MG63 (cell line): ENCODE measurements at places on chromosomes 12 and 14. TPM values are rescaled to one million over a fixed set of nuclear protein-coding genes. Genes with fewer than 3 reads are reported as not detected.

- no peak for DNase-seq
Observed at GRCh38 chr12:28086521-28087155, 103.6 kb upstream of the CCDC91 start.

Gene CLEC4A
- not detected in 2 replicates for total RNA-seq

Gene SRGAP1
- 0.81 and 0.99 TPM in 2 replicates for total RNA-seq

GRCh38 chr14:94970941-94971730, 186.2 kb downstream of the DICER1 start:
- no peak for DNase-seq

- DNase-seq = peak; percentile 27
Observed at GRCh38 chr12:9064201-9064814, 51.4 kb downstream of the A2M start.

- DNase-seq = no peak
Observed at GRCh38 chr14:67734675-67735074, 33.0 kb downstream of the RDH12 start.
